ENCODE measurements at places on chromosomes 2 and 18.
A peak's percentile ranks its signal among the peaks of the same experiment; 100 is the strongest.

DNA sequence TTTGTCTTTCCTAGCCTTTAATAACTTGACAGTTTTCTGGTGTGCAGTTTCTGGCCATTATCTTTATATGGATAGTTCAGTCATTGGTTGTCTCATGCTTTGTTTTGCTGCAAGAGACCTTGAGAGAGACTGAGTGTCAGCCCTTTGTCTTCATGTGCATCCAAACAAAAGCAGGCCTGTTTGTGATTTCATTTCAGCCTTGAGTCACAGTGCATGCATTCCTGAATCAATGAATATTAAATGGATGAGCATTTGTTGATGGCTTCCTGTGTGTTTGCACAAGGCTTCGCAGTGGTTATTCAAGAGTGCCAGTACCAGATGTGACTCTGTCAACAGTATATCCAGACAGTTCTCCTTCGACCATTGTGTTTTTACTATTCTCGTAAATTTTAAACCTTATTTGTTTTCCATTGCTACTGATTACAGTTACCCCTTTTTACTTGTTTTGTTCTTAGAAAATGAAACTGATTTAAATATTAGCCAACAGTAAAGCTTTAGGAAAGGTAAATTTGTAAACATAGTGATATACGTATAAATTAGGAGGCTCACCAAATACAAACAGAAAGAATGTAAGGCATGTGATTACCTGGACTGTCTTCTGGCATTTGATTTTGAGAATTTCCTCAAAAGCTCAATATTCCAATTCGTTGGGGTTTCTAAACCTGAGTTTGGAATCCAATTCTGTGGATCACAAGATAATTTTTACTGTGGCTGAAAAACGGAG lies 319.8 kb downstream of the CTNNA2 start:
- H3K4me3 ChIP-seq, result no peak overlapping the region
- no peaks in the 10 kb centered on the region for H3K4me1 ChIP-seq
- H3K27ac ChIP-seq, result no peak overlapping the region
- H3K36me3 ChIP-seq, result no peaks in the 10 kb centered on the region
- H3K27me3 ChIP-seq, result no peaks in the 10 kb centered on the region

DNA sequence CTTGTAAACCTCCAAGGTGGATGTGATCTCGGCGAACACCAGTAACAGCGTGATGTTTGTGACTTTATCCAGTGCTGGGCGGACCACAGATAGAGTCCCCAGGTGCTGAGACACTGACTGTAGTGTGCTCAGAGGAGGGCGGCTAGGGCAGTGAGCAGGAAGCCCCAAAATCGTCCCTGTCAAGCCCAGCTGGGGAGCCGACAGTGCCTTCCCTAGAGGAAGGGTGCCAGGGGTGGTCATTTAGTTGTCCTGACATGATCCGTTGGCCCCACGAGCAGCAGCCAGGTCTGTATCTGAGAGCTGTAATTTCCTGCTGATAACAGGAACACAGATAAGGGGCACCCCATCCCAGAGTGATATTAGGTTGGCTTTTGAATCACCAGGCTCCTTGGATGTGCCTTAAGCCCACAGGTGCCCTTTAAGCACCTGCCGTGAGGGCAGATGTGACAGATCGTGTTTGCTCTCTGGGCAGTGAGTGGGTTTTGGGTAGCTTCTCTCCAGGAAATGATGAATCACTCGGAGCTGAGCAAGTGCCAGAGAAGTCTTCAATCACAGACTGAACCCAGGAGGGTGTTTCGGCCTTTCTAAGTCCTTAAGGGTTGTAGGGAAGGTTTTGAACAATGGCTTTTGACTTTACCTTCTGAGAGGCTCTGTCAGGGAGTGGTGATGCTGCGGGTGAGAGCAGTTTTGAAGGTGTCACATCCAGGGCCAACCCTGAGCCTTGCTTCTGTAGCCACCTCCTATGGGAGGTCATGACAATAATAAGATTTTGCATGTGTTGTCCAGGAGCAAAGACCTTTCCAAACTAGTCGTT lies 7.7 kb downstream of the LPIN1 start:
- H3K4me1 ChIP-seq, result peaks cover 30% of the 10 kb centered on the region
- DNase-seq, result peak; percentile 86
- no peaks in the 10 kb centered on the region for H3K27me3 ChIP-seq
- H3K36me3 ChIP-seq, result no peaks in the 10 kb centered on the region

- no peak overlapping the region for H3K4me3 ChIP-seq
- H3K4me1 ChIP-seq, result no peaks in the 10 kb centered on the region
- H3K27ac ChIP-seq, result no peak overlapping the region
- no peaks in the 10 kb centered on the region for H3K27me3 ChIP-seq
- H3K36me3 ChIP-seq, result peaks cover 12% of the 10 kb centered on the region
- DNase-seq, result peak; percentile 40
Measured at GRCh38 chr18:62566199-62566598, 43.4 kb downstream of the ZCCHC2 start.

GRCh38 chr2:175180701-175181103 lies 808 bp downstream of the ATP5MC3 start:
- H3K27me3 ChIP-seq, result no peaks in the 10 kb centered on the region
- peak overlapping the region; percentile 74 for H3K4me3 ChIP-seq
- H3K4me1 ChIP-seq, result peaks cover 6% of the 10 kb centered on the region
- H3K36me3 ChIP-seq, result peaks cover 13% of the 10 kb centered on the region
- H3K27ac ChIP-seq, result peak overlapping the region; percentile 39

- no peak overlapping the region for H3K4me3 ChIP-seq
- peak overlapping the region; percentile 92 for H3K27ac ChIP-seq
- H3K4me1 ChIP-seq, result peaks cover 44% of the 10 kb centered on the region
- no peaks in the 10 kb centered on the region for H3K27me3 ChIP-seq
- no peak for DNase-seq
Measured at GRCh38 chr2:204665207-204665606, 119.9 kb downstream of the PARD3B start.

DNA sequence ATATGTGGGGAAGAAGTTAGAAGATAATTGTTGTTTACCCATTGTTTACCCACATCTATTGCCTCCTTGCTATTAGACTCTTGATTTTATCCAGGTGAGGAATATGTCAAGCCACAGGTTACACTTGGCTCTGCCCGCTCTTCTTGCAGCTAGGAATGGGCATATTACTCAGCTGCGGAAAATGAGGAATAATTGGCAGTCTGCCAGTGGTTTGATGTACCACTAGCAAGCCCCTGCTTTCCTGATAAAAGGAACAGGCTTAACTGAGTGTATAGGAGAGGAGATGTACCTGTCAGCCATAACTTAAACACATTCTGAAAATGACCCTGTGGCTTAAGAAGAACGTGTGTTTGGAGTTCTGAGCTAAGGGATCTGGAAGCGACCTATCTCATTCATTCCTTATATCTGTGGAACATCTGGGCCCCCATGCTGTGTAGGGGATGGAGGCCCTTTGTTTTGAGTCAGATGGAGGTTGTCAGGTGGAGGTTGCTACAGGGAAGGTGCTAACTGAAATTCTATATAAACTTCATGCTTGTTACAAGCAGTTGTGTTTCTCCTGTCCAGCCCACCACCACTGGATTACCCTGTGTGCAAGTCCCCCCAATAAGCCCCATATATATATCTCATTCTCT lies 4.6 kb upstream of the FMNL2 start:
- H3K4me1 ChIP-seq, result peaks cover 5% of the 10 kb centered on the region
- no peak for DNase-seq
- H3K36me3 ChIP-seq, result no peaks in the 10 kb centered on the region
- no peak overlapping the region for H3K4me3 ChIP-seq
- no peaks in the 10 kb centered on the region for H3K27me3 ChIP-seq

All from endothelial cell of umbilical vein (primary cell).